Osteoblast (primary cell): ENCODE measurements at places on chromosomes 1 and 21.
A peak's percentile ranks its signal among the peaks of the same experiment; 100 is the strongest.

DNA sequence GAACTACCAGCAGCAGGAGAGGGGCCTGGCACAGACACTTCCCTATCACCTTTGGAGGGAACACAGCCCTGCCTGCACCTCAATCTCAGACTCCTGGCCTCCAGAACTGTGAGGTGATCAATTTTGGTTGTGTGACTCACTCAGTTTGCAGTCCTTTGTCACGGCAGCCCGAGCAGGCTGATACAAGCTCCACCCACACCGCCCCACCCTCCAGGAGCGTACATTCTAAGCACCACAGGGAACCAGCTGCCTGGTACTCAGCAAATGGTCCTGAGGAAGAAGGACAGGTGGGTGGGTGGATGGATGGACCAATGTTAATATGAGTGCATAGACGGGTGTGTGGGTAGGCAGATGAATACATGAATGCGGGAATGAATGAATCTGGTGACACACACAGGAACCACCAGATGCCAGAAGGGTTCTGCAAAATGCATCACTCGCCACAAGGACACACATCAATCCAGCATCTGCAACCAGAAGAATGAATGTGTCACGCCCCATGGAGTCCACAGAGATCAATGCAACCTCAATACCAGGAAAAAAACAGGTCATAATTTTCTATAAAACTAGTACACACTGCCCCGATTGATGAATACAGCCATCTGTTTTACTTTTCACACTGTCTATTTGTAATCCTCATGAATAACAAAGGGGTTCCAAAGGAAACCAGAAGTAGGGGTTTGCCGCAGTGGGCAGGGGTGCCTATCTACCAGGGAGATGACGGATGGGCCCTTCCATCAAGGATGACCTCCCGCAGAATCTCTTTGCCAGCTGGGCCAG is 284.5 kb downstream of the NPHP4 start:
- peak; percentile 72 for DNase-seq

DNA sequence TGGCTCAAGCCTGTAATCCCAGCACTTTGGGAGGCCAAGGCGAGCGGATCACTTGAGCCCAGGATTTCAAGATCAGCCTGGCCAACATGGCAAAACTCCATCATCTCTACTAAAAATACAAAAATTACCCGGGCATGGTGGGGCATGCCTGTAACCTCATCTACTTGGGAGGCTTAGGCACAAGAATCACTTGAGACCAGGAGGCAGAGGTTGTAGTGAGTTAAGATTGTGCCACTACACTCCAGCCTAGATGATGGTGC is 12.0 kb downstream of the PALMD start:
- no peak for DNase-seq

GRCh38 chr1:26858160-26858559 is 4.8 kb upstream of the SFN start:
- DNase-seq = no peak

- no peak for DNase-seq
Observed at GRCh38 chr1:168134642-168135041, 2.1 kb downstream of the GPR161 start.

GRCh38 chr1:209241487-209241886 is 342.0 kb upstream of the CAMK1G start:
- DNase-seq = no peak

- no peak for DNase-seq
Observed at GRCh38 chr21:34722684-34723300, 54.0 kb downstream of the CLIC6 start.

DNA sequence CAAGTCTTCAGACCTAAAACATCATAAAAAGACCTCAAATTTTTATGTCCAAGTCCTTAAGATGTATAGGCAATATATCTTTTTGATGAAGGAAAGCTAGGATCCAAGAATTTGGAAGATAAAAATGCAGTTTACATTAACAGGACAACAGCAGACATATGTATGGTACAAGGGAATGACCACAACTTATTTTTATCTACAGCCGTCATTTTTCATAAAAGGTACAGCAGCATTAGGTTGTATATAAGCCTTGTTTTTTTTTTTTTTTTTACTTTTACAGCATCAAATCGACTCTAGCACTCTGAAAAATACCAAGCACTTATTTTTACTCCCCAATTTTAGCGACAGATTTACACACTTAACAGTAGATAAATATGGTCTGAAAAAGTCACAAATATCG is 1.3 kb downstream of the SRSF10 start:
- DNase-seq = no peak

GRCh38 chr1:201217851-201218250 is 27.2 kb downstream of the IGFN1 start:
- DNase-seq = no peak

- no peak for DNase-seq
Observed at GRCh38 chr1:81662913-81663526, 137.7 kb upstream of the ADGRL2 start.

DNA sequence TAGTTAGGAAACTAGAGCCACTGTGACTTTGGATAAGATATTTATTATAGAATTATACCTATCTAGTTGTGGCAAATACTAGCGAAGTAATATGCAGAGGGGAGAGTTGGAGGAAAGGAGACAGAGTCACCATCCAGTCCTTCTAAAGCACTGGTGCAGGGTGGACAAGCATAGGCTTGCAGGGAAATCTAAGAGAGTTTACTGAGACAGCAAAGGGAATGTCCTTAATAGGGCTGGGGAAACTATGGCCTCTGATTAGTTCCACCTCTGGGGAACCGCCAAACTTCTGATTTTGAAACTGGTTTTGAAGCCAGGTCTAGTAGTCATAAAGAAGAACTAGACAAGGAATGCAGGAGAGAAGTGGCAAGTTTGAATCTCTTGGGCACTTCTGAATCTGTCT is 407.9 kb downstream of the VAV3 start:
- DNase-seq = no peak

- DNase-seq = no peak
Observed at GRCh38 chr1:8600336-8600735, 217.1 kb downstream of the RERE start.

DNA sequence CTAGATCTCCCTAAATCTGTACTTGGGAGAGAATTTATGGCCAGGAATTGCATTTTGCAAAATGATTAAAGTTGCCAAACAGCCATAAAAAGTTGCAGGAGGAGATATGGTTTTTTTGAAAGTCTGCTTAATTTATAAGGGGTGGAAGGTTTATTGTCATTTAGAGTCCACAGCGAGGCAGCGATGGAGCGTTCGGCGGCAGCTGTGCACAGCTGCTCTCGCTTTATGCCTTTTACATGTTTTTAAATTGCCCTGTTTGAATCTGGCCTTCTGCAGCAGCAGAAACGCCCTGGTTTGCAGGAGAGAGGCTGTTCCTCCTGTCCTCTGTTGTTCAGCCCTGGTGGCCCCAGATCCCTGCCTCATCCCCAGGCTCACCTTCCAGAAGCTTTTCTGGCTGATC is 144.9 kb upstream of the POU3F1 start:
- no peak for DNase-seq

- DNase-seq = no peak
Observed at GRCh38 chr1:200224315-200224714, 185.5 kb downstream of the ZNF281 start.

DNA sequence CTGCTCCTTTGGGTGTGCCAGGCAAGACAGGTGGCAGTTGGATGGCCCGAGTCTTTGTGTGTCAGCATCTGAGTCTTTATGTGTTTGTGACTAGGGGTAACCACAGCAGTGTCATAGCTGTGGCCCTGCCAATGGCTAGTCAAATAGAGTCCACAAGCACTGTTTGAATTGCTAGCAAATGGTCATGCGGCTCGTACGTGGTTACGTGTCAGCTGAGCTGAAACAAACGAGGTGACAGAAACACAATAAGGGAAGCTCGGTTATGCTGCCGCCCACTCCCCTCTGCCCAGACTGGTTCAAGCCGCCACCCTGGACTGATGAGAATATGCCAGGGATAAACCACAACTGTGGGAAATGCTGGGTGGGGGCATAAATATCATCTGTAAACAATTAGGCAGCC is 174.3 kb upstream of the LMO4 start:
- DNase-seq = no peak

DNA sequence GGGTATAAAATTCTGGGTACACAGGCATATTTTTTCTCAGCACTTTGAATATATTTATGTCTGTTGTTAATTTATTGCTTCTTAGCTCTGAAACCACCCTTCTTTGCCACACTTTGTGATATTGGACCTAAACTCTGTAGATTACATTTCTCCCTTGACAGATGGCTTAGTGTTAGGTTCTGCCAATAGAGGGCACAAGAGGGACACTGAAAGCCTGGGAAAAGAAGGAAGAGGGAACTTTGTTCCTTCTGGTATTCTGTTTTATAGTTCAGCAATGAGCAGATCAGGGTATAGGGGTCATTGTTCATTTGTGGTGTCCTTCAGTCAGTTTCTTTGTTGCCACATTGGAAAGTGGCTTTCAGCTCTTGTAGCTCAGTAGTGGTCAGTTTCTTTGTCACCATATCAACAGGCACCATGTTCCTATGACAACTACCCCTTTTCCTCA is 423.5 kb upstream of the PROX1 start:
- DNase-seq = no peak

DNA sequence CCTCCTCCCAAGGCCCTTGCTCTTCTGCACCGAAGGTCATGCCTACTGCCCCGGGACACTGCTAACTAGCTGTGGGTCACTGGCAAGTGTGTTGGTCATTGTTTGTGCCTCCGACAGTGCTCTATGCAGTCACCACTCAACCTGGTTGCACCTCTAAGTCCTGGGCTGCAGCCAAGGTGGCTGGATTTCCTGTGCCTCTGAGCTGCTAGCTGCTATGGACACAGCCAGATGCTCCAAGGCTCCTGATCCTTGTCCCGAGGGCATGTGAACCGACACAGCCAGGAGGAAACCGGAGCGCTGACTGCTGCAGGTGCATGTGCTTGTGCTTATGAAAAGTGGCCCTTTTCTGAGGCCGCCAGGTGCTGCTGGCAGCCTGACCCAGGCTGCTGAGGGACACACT is 14.7 kb upstream of the SPOCD1 start:
- peak; percentile 17 for DNase-seq

DNA sequence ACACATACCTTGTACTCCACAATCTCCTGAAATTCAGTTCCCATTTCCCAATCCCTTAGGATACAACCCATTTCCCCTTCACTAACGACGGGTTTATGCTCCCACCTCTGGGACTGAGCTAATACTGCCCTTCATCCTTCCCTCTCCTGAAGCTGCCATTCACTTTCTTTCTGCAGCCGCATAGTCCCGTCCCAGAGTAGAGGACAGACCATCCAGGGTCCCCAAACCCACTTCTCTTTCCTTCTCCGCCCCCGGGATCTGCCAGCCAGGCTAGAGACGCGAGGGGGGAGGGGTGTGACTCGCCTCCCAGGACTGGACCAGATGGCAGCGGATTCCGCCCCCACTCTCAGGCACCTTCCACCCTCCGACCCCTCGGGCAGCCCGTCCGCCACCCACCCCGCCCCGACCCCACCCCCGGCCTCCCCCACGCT is 679 bp downstream of the ABL2 start:
- no peak for DNase-seq

DNA sequence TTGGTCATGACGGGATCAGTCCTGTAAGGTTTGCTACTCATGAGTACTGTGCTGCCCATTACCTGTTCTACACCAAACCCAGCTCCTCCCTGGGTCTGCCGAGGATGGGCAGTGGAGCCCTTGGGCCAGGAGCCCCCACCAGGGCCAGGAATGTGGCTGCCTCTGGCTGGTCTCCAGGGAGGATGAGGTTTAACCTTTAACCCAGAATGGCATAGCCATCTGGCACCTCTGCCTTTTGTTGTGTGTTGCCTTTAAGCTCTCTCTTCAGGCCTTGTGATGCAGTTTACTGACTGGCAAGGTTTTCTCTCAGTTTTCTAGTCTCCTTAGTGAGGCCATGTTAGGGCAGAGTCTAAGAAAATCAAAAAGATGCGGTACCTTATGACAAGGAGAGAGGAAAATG is 38.6 kb downstream of the SIPA1L2 start:
- no peak for DNase-seq

- peak; percentile 83 for DNase-seq
Observed at GRCh38 chr21:44872649-44873355, 688 bp downstream of the PTTG1IP start.

GRCh38 chr1:50977575-50978143 is 7.6 kb downstream of the CDKN2C start:
- DNase-seq = peak; percentile 91

DNA sequence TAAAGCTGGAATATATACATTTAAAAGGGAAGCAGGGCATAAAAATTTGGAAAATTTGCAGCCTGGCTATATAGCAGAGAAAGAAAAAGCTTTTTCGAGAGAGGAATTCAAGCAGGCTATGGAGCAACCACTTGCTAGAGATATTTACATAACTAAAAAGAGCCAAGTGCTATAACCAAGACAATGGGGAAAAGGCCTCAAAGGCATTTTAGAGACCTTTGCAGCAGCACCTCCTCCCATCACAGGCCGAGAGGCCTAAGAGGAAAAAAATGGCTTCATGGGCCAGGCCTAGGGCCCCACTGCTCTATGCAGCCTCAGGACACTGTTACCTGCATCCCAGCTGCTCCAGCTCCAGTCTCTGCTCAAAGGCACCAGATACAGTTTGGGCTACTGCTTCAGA is 37.0 kb downstream of the CAPN9 start:
- no peak for DNase-seq

- DNase-seq = no peak
Observed at GRCh38 chr1:59879996-59880505, 46.5 kb downstream of the CYP2J2 start.

DNA sequence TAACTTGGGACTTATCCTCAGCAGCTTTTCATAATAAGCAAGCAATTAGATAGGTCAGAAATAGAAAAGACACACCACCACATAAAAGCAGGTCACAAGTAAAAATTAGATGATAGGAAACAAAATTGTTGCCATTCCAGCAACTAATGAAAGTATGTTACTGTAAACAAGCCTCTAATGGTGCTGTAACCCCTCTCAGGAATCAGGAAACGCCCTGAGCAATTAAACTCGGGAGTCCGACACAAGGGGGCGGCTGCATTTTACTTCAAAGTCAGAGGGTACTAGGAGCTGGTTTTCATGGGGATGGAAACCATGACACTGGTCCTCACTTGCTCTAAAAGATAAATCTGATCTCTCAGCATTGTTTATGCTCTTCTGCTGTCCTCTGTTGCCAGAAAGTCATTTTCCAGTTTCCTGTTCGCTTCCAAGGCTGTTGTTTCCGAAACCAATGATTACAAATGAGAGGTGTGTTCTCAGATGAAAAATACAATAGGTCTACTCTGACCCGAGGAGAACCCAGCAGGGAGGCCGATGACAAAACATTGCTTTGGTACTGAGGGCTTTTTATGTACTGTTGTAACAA is 93.4 kb downstream of the TGFBR3 start:
- DNase-seq = no peak

DNA sequence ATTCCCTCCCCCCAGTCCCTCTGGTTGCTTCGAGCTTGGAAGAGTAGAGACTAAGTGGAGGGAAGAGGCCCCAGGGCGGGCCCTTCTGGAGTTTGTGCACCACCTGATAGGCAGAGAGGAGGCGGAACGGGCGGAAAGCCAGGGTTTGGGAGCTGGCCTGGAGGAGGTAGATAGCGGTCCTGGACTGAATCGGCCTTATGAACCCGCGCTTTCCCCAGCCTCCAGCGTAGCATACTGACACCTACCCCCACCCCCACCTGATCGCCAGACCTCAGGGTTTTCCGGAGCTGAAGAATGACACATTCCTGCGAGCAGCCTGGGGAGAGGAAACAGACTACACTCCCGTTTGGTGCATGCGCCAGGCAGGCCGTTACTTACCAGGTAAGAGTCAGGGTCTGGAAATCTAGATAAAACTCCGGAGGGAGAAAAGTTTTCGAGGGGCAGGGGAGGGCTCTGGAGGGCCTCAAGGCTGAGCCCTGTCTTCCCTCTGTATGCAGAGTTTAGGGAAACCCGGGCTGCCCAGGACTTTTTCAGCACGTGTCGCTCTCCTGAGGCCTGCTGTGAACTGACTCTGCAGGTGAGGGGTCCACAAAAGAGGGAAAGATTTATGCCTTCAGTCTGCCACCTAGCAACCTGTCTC is 705 bp downstream of the UROD start:
- DNase-seq = peak; percentile 82
